Lung microvascular endothelial cell (primary cell): ENCODE measurements at places on chromosomes 4 and X. TPM values are rescaled to one million over a fixed set of nuclear protein-coding genes. Genes with fewer than 3 reads are reported as not detected.
A peak's percentile ranks its signal among the peaks of the same experiment; 100 is the strongest.

DNA sequence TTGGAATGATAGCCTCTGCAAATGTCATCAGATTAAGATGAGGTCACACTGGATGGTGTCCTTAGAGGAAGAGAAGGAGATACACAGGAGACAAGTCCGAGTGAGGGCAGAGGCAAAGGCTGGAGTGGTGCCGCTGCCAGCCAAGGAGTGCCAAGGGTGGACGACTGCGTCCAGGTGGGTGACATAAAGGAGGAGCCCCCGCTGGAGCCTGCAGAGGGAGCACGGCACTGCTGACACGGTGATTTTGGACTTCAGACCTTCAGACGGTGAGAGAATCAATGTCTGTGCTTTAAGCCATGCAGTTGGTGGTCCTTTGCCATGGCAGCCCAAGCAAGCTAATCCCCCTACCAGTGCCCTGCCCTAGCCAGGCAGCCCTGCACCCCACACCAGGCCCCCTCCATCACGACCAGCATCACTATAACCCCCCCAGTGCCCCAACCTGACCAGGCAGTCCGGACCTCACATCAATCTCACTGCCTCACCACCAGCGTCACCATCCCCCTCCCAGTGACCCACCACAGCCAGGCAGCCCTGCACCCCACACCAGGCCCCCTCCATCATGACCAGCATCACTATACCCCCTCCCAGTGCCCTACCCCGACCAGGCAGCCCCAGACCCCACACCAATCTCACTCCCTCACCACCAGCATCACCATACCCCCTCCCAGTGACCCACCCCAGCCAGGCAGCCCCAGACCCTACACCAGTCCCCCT is 130.0 kb downstream of the HMX1 start:
- DNase-seq, result no peak

The SPACA5 gene
- total RNA-seq, result not detected in 2 replicates

DNA sequence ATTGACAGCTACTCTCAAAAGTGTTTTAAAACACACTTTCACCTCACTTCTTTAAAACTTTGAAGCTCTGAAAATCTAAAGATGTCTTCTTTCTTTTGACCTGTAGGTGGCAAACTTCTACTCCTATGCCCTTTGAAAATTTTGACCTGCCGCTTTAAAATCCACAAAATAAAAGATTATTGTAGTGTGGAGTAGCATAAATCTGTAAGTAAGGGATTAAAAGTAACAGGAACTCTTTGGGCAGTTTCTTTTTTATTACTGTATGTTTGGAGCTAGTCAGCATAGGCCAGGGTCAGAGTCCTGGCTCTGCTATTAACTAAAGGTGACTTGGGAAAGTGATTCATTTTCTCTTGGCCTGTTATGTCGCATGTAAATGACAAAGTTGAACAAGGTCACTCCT is 25.5 kb downstream of the BBS12 start:
- DNase-seq, result peak; percentile 43

The SH3RF1 gene
- total RNA-seq, result 4.8 and 7.3 TPM in 2 replicates

The UCP1 gene
- not detected in 2 replicates for total RNA-seq

DNA sequence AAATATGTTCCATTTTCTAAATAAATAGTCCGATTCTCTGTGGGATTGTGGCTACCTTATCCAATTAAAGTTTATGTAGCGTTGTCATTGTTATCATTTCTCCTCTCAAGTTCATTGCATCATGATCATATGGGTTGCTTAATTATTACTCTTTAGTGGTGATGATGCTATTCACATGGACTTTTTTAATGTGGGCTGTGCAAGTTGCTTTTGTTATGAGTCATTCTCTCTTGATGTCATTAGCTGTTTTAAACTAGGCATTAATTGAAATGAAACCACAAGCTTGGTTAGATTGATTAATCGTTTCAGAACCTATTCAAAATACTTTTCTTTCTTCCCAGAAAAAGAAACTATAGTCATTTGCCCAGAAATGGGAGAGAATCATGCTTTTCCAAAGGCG is 38.2 kb downstream of the NHS start:
- no peak for DNase-seq
